ENCODE measurements at places on chromosomes 1 and 21.

GRCh38 chr21:37513383-37513782 is 146.8 kb downstream of the DYRK1A start:
- H3K27me3 ChIP-seq = no peaks in the 10 kb centered on the region
- H3K4me3 ChIP-seq = no peak overlapping the region
- H3K27ac ChIP-seq = no peak overlapping the region
- peaks cover 40% of the 10 kb centered on the region for H3K36me3 ChIP-seq

- H3K27me3 ChIP-seq = no peaks in the 10 kb centered on the region
- H3K4me3 ChIP-seq = no peak overlapping the region
- DNase-seq = no peak
- peaks cover 9% of the 10 kb centered on the region for H3K36me3 ChIP-seq
- peaks cover 2% of the 10 kb centered on the region for H3K4me1 ChIP-seq
Observed at GRCh38 chr21:29645666-29646553, 293.9 kb downstream of the GRIK1 start.

- peaks cover 12% of the 10 kb centered on the region for H3K36me3 ChIP-seq
- no peak for DNase-seq
- H3K27ac ChIP-seq = no peak overlapping the region
Observed at GRCh38 chr1:20183616-20184271, 2.2 kb upstream of the UBXN10 start.

- peaks cover 5% of the 10 kb centered on the region for H3K4me1 ChIP-seq
- H3K27ac ChIP-seq = no peak overlapping the region
Observed at GRCh38 chr1:93502571-93502970, 54.7 kb downstream of the FNBP1L start.

- no peak overlapping the region for H3K27ac ChIP-seq
- no peak for DNase-seq
- H3K4me1 ChIP-seq = no peaks in the 10 kb centered on the region
- H3K36me3 ChIP-seq = no peaks in the 10 kb centered on the region
- no peaks in the 10 kb centered on the region for H3K27me3 ChIP-seq
- no peak overlapping the region for H3K4me3 ChIP-seq
Observed at GRCh38 chr1:166721145-166721544, 118.1 kb upstream of the POGK start.

GRCh38 chr1:236576004-236576403 is 28.3 kb downstream of the HEATR1 start:
- DNase-seq = no peak
- no peak overlapping the region for H3K27ac ChIP-seq
- H3K36me3 ChIP-seq = peaks cover 53% of the 10 kb centered on the region
- no peaks in the 10 kb centered on the region for H3K27me3 ChIP-seq
- H3K4me3 ChIP-seq = no peak overlapping the region

GRCh38 chr1:65948609-65949229 is 156.0 kb downstream of the PDE4B start:
- no peak for DNase-seq
- no peaks in the 10 kb centered on the region for H3K36me3 ChIP-seq
- no peak overlapping the region for H3K27ac ChIP-seq
- no peaks in the 10 kb centered on the region for H3K4me1 ChIP-seq
- peaks cover 6% of the 10 kb centered on the region for H3K27me3 ChIP-seq

GRCh38 chr1:75482951-75483350 is 128.0 kb downstream of the SLC44A5 start:
- no peaks in the 10 kb centered on the region for H3K36me3 ChIP-seq
- no peaks in the 10 kb centered on the region for H3K4me1 ChIP-seq
- H3K27me3 ChIP-seq = no peaks in the 10 kb centered on the region
- no peak overlapping the region for H3K4me3 ChIP-seq

- H3K4me1 ChIP-seq = peaks cover 5% of the 10 kb centered on the region
- H3K27me3 ChIP-seq = no peaks in the 10 kb centered on the region
- H3K27ac ChIP-seq = no peak overlapping the region
- peaks cover 49% of the 10 kb centered on the region for H3K36me3 ChIP-seq
- no peak for DNase-seq
Observed at GRCh38 chr1:24452922-24453485, 37.4 kb downstream of the NIPAL3 start.

- no peak for DNase-seq
- peaks cover 20% of the 10 kb centered on the region for H3K27me3 ChIP-seq
- no peak overlapping the region for H3K4me3 ChIP-seq
Observed at GRCh38 chr21:34726627-34727337, 58.0 kb downstream of the CLIC6 start.

DNA sequence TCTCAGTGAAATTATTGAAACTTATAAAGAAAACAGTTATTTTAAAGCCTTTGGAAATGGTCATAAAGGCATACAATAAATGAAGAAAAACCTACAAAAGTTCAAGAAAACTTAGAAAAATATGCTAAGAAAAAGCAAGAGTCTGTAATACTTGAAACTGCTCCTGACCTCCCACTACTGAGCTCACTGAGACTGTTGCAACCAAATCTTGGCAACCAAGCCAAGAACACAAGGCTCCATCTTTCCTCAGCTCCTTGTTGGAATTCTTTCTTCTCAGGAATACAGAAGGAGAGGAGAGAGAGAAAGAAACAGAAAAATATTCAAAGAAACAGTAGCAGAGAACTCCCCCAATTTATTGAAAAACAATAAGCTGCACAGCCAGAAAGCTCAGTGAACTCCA is 160.5 kb downstream of the RASAL2 start:
- no peak for DNase-seq
- H3K36me3 ChIP-seq = no peaks in the 10 kb centered on the region
- H3K4me1 ChIP-seq = no peaks in the 10 kb centered on the region
- H3K27me3 ChIP-seq = peaks cover 22% of the 10 kb centered on the region
- H3K27ac ChIP-seq = no peak overlapping the region

GRCh38 chr1:182215764-182216163 is 154.3 kb upstream of the ZNF648 start:
- peaks cover 8% of the 10 kb centered on the region for H3K27me3 ChIP-seq
- DNase-seq = no peak
- no peak overlapping the region for H3K27ac ChIP-seq
- H3K36me3 ChIP-seq = peaks cover 7% of the 10 kb centered on the region
- H3K4me1 ChIP-seq = no peaks in the 10 kb centered on the region

GRCh38 chr1:84719543-84720217 is 29.4 kb upstream of the SSX2IP start:
- H3K27ac ChIP-seq = no peak overlapping the region
- peaks cover 7% of the 10 kb centered on the region for H3K27me3 ChIP-seq
- no peak overlapping the region for H3K4me3 ChIP-seq
- no peaks in the 10 kb centered on the region for H3K4me1 ChIP-seq

DNA sequence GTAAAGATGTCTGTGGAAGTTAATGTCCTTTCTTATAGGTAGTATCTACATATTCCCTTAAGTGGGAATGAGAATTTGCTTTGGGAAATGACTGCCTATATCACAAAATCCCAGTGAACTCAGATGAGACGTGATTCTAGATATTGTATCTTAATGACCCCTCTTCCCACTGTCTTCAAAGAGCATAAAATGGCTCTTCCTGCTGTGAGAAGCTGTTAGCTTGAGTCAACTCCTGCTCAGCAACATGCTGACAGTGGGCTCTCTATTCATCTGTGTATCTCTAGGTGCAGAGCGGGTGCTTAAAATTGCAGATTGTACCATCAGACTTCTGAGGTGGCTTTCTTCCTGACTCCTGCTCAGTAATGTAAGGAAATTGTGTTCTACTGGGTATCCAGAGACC is 100.6 kb downstream of the SPAG17 start:
- H3K27me3 ChIP-seq = no peaks in the 10 kb centered on the region
- no peak for DNase-seq
- H3K27ac ChIP-seq = no peak overlapping the region
- no peaks in the 10 kb centered on the region for H3K4me1 ChIP-seq
- no peaks in the 10 kb centered on the region for H3K36me3 ChIP-seq
- H3K4me3 ChIP-seq = no peak overlapping the region

DNA sequence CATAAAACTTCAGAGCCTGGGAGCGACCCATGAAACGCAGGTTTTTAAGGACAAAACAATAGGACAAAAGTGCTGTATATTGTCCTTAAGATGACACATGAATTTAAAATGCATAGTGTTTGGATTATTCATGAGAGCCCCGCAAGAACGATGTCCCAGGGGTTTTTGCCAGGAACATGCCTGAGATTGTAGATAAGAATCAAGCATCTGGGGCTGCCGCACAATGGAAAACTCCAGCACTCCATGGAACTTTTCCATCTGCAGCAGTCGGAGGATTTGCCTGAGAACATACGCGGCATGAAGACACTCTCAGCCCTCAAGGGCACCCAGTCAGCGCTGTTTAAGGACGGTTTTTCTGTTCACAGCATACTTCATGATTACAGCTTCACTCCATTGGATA is 5.3 kb upstream of the ERG start:
- H3K27me3 ChIP-seq = peaks cover 28% of the 10 kb centered on the region
- no peak overlapping the region for H3K4me3 ChIP-seq
- H3K4me1 ChIP-seq = peaks cover 6% of the 10 kb centered on the region
- DNase-seq = no peak
- no peaks in the 10 kb centered on the region for H3K36me3 ChIP-seq
- H3K27ac ChIP-seq = no peak overlapping the region

Data from stimulated activated naive B cell treated with anti-CD40 and anti-IgM and Interleukin-4, amounts not matched to agents 10 μg/mL and 1 μg/mL and 100 μg/mL, for 72 hours (primary cell).